Panc1 (cell line): ENCODE measurements at places on chromosomes 13 and 19.

DNA sequence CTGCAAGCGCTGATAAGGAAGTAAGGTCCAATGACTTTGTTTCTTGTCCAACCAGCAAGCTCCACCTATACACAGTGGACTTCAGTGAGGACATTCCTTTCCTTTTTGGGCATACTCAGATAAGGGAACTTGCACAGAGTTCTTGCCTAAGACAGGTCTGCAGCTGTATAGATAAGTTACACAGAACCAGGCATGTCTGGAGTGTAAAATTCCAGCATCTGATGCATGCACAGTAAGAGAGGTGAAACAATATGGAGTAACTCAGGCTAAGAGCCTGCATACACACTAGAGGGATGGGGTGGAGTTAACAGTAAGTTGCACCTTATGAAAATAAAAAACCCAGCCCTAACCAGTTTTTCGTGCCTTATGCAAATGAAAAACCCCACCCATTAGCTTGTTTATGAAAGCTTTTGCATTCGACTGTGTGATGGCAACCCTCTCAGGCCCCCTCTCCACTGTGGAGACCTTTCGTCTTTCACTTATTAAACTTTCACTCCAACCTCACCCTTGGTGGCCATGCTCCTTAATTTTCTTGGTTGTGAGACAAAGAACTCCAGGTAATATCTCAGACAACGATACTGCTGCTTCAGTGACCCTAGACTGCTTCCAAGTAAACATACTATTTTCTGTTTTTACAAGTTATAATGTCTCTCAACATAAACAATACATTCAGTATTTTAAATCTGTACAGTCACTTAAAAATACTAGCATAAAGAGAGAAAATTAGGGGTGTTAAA, 2859.0 kb upstream of the PCDH20 start:
- no peak for DNase-seq

DNA sequence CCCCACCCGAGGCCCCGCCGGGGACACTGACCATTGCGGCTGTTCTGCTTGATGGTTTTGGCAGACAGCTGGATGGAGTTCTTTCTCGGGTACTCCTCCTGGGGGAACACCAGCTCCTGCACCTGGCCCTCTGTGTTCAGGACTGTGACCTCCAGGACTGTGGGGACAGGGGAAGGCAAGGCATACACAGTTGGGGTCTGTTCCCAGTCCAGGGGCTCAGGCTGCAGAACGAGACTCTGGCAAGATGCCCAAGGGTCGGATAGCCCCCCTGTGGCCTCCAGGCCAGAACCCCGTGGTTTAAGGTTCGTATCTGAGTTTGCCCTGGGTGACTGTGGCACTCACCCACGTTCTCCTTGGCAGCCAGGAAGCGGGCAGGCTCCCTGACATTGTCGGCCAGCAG, 22.7 kb upstream of the ASF1B start:
- no peak for DNase-seq

- DNase-seq = no peak
Observed at GRCh38 chr13:100339411-100339940, 249.1 kb downstream of the GGACT start.

DNA sequence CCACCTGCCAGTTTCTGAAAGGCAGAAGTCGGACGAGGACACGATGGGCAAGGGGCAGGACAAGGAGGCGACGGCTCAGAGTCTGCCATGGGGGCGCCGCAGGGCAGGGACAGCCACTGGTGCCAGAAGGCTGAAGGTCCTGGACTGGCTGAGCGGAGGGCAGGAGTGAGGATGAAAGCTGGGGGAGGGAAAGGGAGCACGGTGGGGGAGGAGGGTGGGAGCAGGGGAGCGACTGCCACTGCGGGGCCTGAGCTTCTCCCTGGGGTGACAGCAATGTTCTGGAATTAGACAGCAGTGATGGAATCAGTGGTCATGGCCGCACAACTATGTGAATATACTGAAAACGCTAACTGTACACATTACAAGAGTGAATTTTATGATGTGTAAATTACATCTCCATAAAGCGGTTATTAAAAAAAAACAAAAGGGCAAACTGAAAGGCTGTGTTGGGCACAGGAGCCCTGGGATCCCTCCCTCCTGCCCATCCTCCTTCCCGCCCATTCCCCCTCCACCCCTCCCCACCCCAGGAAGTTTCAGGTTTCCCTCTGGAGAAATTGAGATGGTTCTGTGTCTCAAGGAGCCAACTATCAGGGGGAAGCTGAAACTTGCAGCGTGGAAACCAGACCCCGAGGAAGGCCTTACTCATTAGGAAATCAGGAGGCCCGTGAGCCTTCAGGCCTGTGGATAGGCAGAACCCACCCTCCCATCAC, 15.9 kb downstream of the MLLT1 start:
- DNase-seq = no peak

DNA sequence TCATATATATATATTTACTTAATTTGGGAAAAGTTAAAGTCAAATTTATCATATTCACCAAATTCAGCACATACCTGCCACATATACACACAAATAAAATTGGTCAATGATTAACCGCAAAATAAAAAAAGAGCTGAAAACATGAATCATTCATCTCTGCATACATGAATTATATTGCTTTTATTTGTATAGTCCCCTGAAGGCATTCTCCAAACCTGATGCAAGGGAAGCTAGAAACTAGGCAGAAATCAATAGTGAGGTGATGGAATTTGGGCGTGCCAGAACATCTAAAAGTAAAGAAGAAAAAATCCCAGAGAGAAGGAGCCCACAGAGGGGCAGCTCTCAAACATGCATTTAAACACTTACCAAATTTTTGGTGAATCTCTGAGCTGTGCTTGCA, 60.1 kb downstream of the UFM1 start:
- no peak for DNase-seq

DNA sequence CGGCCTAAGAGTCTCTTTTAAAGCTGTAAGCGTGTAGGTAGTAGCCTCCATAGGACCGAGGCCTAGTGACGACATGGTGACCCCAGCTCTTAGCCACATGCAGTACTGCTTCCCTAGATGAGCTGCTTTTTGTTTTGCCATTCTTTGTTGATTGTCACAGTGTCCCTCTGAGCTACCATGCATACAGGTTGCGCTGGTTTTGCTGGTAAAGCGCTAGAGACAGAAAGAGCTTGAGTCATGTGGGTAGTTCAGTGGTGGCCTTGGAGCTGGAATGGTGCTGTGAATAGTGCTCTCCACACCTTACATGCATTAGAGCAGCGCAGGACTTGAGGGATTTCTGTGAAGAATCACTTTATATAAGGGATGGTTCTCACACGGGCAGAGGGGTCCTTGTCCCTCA, 5.1 kb downstream of the HNRNPM start:
- no peak for DNase-seq
